ENCODE measurements at places on chromosomes 1 and 21.

GRCh38 chr1:1929102-1929638, 10.1 kb upstream of the TMEM52 start:
- no peak for DNase-seq

- no peak for DNase-seq
These were observed 49.4 kb upstream of the KIF1B start for GRCh38 chr1:10160907-10161490.

DNA sequence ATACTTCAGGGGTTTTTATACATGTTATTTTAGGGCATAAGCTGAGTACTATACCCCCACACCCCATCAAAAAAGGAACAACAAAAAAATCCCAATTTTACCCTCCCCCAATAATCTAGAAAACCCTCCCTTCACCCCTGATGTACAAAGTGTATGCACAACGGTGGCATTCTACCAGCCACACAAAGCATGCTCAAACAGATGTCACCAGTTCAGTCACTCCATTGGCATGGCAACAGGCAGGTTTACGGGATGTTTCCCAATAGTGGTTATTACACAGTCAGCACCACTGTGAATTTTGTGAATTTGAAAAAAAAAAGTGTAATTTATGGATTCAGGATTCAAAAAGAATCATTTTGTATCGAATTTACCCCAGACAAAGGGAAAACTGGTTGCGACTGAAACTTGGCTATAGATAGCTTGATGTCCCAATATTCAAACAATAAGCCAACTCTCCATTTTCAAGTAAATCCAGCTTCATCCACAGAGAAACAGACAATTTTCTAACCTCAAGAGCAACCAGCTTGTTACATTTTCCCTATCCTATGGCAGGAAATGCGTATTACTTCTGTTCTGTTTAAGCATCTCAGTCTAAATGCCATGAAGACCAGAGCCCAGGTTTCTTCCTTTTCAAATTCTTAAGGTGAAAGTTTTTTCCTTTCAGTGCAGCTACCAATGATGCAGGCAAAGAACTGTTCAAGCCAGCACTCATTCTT, 34.0 kb upstream of the SLC45A3 start:
- DNase-seq: peak; percentile 81

- DNase-seq: no peak
These were observed 130.0 kb upstream of the ZNHIT6 start for GRCh38 chr1:85838238-85838637.
